ENCODE measurements at places on chromosomes 5 and 9.
A peak's percentile ranks its signal among the peaks of the same experiment; 100 is the strongest.

GRCh38 chr5:97297704-97298091 lies 114.7 kb upstream of the RIOK2 start:
- DNase-seq: no peak

GRCh38 chr9:81536242-81537025 lies 152.9 kb downstream of the TLE1 start:
- no peak for DNase-seq

GRCh38 chr9:114086009-114086408 lies 7.9 kb upstream of the AMBP start:
- DNase-seq: no peak

DNA sequence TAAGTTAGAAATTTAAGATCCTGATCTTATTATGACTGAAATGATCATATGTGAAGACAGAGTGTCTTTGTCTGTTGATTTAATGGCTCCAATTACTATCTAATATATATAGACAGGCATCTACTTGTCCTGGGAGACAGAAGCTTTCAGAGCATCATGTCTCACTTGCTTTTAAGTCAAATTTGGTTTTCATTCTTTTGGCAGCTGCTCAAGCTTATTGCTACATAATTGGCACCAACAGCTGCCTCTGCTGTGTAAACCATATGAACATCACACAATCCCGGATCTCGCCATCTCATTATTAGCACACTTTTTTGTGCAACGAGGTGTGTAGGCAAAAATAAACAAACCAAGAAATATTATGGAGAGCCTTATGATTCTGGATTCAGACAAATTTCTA lies 1717.9 kb downstream of the EFNA5 start:
- no peak for DNase-seq

DNA sequence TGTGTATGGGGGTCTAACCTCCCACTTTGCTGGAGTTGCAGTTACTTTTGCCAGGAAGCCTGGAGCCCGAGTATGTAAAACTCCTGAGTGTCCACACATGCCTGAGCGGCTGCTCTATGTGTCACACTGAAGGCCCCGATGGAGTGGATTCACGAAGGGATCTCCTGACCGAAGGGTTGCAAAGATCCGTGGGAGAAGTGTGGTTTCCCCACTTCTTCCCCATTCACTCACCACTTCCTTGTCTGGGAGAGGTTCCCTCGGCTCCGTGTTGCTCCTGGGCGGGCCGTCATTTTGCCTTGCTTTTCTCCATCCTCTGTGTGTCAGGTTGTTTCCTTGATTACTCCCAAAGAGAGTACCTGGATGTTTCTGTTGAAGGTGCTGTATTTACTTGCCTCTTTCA lies 16.2 kb upstream of the IL3 start:
- DNase-seq: no peak

DNA sequence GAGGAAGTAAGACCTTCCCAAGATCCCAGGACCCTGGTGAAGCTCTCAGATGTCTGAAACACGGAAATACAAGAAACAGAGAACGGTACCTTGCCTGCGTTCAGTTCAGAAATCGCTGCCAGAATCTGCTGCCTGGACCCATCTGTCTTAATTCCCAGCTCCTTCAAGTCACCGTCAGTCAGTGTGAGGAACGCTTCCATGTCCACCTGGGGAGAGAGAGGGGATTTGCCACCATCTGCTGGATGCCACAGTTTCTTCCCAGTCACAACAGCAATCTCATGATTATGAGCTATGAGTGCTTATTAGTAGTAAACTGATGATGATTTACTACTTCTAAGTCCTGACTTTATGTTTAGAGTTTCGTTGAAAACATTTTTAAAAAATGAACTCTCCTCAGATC lies 36.7 kb upstream of the GABBR2 start:
- no peak for DNase-seq

- DNase-seq: no peak
Observed at GRCh38 chr9:37438359-37438758, 15.9 kb downstream of the GRHPR start.

DNA sequence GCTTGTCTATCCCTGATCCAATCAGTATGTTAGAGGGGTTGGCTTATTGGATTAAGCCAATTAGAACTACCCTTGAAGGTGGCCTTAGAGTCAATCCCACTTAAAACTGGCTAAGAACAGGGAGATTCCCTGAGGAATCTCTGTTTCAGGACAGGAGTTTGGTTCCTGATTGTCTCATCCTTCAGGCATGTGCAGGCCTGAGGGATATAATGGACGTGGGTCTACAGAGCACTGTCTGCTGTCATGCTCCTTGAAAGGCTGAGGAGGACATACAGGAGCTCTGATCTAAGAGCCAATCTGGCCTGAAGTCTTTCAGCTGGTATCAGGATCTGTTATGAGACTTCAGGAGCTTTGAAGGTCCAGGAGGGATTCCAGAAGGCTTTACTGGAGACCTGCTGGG lies 36.2 kb upstream of the PRXL2C start:
- no peak for DNase-seq

DNA sequence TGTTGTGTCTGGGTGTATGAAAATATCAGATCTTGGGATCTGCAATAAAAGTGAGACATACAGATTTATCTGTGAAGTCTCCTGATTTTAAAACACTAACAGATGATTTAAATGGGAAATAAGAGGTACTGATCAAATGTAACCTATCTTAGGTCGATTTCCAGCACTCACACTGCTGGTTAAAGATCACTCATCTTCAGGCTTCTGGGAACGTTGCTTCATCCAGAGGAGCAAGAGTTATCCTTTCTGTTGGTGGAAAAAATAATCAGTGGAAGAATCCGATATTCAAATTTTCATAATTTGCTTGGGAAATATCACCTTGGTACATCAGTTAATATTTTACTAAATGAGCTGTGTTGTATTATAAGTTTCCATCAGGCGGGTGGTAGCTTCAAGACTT lies 876.8 kb upstream of the WWC1 start:
- DNase-seq: no peak

DNA sequence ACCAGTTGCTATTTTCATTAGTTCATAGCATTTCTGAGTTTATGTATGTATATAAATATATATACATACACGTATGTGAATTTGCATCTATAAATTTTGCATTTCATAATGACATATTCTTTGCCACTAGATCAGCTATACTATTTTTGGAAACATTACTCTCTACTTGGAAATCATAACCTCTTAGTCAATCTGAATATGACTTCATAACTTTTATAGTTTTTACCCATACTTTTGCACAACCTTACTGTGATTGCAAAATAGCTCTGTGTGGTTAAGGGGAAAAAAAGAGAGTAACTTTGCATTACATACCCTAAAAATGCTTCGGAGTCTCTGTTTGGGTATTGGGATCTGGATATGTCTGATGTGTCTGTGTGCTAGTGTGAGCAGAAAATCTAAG lies 44.9 kb upstream of the ADAMTSL1 start:
- DNase-seq: no peak

GRCh38 chr5:53034832-53035231 lies 45.7 kb downstream of the ITGA2 start:
- no peak for DNase-seq

- no peak for DNase-seq
Observed at GRCh38 chr9:72954431-72955125, 1.7 kb upstream of the ALDH1A1 start.

- no peak for DNase-seq
Observed at GRCh38 chr9:126565336-126566128, 48.2 kb upstream of the LMX1B start.

GRCh38 chr9:130090915-130091314 lies 37.2 kb downstream of the GPR107 start:
- DNase-seq: no peak

- DNase-seq: no peak
Observed at GRCh38 chr5:10306114-10306513, 1.6 kb downstream of the CMBL start.

GRCh38 chr5:6676702-6677101 lies 36.5 kb upstream of the TENT4A start:
- no peak for DNase-seq

DNA sequence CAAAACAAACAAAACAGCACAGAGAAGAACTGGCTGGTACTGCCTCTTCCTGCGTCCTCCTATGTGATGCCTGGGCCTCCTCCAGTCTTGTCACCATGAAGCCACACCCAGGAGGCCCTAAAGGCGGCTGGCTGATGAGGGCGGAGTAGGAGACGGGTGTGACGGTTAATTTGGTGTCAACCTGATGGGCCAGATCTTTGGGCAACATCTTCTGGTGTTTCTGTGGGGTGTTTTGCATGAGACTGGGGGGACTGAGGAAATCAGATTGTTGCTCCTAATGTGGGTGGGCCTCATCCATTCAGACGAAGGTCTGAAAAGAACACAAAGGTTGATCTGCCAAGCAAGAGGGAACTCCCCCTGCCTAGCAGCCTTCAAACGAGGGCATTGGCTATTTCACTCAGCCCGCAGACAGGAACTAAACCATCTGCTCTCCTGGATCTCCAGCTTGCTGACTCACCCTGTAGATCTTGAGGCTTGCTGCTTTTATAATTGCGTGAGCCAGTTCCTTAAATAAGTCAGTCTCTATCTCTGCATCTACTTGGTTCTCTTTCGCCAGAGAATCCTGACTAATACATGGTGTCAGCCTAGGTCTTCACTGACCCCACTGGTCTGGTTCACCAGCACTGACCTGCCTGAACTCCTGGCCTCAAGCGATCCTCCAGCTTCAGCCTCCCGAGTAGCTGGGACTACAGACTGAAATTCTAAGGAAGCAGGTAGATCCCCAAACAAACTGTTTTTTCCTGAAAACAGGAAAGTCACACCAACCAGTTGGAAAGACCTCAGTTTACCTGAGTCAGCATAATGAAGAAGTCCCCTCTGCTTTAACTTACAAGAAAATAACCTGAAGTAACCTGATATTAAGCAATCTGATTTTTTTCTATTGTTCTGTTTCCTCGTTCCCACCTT lies 12.8 kb upstream of the ZFP62 start:
- peak; percentile 21 for DNase-seq

GRCh38 chr9:137484551-137485315 lies 25.6 kb upstream of the NSMF start:
- DNase-seq: no peak

All from GM10248 (cell line).